ENCODE measurements at places on chromosomes 2 and 18.

DNA sequence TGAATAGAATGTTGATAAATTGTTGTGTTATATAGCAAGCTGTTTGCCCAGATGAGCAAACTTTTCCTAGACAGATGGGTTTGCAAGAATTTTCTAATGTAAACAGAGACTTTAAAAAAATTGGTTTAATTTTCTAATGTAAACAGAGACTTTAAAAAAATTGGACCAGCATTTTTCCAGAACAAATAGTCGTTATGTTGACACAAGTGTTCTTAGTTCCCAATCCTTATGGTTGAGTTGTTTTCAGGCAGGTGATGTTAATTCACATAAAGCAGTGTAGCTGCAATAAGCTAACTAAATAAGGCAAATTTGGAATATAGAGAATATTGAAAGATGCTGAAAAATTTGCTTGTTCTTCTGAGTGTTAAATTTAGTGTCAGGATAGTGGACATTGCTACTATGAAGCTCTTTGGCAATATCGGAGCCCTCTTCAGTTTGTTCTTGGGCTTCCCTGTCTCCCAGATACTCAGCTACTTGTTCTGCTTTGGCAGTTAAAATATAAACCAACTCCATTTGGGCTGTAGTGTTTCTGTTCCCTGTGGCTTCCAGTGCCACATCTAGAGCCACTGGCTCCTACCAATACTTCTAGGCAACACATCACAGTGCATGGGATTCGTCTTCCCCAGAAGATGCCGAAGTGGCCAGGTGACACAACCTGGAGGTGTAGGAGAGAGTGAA is 105.7 kb downstream of the DYNAP start:
- no peak for DNase-seq

DNA sequence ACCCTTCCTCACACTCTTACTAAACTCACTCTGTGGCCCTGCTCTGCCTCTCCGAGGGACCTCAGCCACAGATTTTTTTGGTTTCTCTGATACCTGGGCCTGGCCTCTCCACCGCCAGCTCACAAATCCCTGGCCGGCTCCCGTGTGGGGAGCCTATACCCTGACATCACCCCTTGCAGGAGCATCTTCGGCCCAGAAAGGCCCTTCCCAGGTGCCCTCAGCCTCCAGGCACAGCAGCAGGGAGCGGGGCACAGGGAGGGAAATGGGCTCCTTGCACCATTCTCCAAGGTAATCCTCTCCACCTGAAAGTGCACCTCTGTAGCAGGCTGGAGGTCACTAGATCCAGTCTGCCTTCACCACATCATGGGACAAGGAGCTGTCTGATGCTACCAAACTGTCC is 43.2 kb downstream of the CRACDL start:
- no peak for DNase-seq

- no peak for DNase-seq
These were observed 8.0 kb downstream of the TNS1 start for GRCh38 chr2:217994776-217995274.

GRCh38 chr2:224319750-224320149 is 82.2 kb downstream of the FAM124B start:
- DNase-seq, result no peak

- DNase-seq, result no peak
These were observed 177.0 kb downstream of the CTIF start for GRCh38 chr18:48715711-48716361.

DNA sequence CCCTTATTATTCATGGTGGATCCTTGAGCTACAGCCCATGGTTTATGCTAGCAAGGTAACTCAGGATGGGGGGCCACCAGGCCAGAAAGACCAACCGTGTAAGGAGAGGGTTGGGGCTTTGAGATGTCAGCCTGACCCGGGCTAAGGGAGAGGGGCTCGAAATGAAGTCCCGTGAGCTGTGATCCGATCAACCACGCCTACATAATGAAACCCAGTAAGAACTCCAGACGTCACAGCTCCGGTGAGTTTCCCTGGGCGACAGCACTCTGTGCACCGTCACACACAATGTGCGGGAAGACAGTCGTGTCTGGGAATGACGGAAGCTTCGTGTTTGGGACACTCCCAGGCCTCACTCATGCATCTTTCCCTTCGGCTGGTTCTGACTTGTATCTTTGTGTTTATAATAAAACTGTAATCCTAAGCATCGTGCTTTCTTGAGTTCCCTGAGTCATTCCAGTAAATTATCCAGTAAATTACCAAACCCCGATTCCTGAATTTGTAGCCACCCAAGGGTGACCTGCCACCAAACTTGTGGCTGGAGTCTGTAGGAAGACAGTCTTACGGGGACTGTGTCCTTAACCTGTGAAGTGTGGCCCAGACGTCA is 44.2 kb downstream of the CYP27C1 start:
- DNase-seq, result no peak

- DNase-seq, result no peak
These were observed 37.4 kb upstream of the NOL4 start for GRCh38 chr18:34261865-34262780.

- peak; percentile 42 for DNase-seq
These were observed 848 bp downstream of the TMSB10 start for GRCh38 chr2:84906108-84906899.

GRCh38 chr2:8154936-8155335 is 526.9 kb upstream of the ID2 start:
- no peak for DNase-seq

DNA sequence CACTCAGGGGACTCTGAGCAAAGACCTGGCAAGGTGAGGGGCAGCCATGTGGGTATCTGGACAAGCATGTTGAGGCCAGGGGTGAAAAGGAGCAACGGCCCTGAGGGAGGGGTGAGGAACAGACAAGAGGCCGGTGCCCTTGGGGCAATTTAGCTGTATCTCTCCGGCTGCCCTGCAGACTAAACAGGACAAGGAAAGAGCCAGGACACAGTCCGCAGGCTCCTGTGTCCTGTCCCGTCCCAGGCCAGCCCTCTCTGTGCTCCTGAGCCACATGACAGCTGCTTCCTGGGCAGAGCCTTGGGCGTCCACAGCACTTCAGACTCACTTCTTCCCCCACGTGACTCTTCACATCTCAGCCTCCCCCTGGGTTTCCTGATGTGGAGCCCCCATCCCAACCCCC is 206.1 kb downstream of the KLHL29 start:
- no peak for DNase-seq

GRCh38 chr2:237873897-237874551 is 14.6 kb downstream of the RAMP1 start:
- DNase-seq, result no peak

GRCh38 chr2:98881153-98881650 is 54.8 kb downstream of the CRACDL start:
- DNase-seq, result no peak

- no peak for DNase-seq
These were observed 143.0 kb downstream of the ARL6IP6 start for GRCh38 chr2:152861349-152861942.

DNA sequence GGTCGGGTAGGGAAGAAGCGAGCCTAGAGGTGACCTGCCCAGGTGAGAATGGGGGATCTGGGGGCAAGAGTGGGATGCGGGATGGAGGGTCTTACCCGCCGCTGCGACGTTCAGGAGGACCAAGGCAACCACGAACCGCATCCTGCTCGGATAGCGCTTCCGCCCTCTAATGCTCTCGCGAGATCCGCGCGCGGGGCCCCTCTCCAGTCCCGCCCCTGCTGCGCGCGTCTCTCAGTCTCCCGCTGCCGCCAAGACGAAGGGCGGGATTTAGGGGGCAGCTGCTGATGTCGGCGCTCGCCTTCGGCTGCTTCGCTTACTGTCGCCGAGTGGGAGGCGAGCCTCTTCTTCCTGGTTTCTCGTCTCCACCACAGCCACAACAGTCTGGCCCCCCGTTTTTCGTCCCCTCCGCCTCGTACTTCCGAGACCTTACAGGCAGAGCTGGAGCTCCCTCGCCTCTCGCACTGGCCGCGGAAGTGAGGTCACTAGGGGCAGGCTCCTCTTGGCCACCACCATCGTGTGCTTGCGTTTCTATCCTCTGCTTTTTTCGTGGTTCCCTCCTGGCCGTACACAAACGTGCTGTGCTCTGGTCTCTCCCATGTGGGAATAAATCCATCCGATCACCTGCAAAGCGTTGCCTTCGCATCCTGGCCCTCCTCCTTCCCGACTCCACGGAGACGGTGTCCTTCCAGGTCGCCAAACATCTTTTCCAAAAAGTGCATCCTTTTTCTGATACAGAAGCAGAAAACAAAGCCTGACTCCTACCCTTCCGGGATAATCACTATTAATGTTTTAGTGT is at the start of gene TGOLN2:
Gene TGOLN2 (minus strand): TSS at position 168 of the 796 bp plus-strand sequence. CDS start 27 bp downstream, at position 141.
- DNase-seq, result peak; percentile 89

DNA sequence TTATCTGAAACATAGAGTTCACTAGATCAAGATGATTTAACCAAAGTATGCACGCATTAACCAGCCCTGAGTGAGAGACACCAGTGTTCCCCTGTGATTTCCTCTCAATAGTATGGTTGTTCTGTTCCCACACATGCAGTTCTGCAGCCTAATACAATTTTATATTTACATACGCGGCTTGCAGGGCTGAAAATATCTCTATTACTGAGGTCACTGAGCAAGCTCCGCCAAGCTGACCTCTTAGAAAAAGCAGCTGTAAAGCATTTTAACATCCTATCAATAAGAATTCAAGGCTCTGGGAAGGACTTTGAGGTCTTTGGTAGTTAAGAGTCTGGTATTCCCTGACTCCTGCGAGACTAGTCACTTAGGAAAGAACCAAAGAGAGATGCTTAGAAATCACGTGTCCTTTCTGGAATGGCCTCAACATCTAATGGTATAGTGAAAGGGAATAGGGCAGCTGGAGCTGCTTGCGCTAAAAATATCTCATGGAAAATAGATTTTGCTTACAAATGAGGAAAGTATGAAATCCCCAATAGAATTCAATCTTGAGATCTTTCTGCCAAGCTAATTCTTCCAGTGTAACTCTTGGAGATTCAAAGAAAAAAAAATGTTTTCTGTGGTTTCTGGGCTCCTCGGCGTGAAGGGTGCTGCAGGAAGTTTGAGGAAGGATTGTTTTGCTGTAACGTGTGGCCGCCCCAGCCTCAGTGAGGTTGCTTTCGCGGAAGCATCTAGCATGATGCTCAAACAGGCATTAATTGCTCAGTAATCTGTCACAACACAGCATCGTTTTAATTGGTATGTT is 59.2 kb downstream of the DOCK10 start:
- DNase-seq, result no peak

DNA sequence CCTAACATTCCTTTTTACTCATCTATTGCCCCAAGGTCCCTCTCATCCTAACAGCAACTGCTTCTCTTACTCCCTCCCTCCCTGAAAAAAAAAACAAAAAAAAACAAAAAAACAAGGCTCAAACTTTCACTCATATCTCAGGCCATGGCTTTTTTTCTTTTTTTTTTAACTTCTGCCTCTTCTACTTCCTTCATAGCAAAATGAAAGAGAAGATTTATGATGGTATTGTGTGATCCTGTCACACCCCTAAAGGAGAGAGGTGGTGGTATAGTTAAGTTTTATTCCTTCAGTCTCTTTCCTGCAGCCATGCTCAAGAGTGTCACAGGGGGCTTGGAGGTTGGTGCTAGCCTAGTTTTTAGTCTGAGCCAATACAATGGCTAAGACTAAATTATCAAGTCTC is 21.5 kb upstream of the EPC2 start:
- DNase-seq, result no peak

DNA sequence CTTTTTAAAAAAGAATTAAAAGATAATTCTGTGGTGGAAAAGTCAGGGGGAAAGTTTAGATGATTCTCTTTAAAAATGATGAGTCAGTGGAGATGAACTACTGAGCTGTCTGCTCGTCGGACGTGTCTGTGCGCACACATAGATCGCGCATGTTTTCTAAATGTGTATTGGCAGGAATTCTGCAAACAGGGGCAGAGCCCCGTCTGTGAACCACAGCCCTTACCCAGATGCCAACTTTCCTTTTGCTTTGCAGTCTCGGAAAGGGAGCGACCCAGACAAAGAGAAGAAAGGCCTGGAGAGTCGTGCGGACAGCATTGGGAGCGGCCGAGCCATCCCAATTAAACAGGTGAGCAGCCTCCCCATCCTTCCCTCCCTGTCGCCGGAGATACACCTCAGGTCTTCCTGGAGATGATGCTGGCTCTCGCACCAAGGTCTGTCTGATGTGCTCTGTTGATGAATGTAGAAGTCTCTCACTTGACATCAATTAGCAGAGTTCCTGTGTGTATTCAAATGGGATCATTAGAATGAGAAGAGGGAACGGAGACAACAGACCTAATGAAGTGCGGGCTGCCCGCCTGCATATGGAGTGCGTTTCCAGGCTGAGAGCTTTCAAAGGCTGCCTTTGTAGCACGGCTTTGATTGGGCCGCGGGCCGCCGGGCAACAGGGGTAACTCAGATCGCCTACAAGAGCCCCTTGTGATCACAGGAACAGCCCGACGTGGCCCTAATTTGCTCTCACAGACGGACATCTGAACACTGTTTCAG is 313.3 kb downstream of the AGAP1 start:
- DNase-seq, result no peak

GRCh38 chr2:16293398-16293797 is 353.0 kb downstream of the MYCN start:
- no peak for DNase-seq

DNA sequence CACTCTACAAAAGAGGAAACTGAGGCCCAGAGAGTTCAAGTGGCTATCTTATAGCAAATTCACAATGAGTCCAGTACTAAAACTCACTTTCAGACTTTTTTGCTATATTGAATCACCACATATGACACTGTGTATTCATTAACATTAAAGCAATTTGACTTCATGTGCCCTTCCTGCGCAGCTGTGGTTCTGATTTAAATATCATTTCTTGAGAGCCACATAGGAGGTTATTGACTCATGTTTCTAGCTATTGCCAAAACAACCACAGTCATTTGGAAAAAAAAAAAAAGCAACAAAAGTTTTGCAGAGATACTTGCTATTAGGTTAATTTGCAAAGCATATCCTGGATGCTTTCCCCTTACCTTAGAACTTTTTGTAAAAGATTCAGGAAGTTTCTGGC is 341.2 kb downstream of the PIK3C3 start:
- no peak for DNase-seq

DNA sequence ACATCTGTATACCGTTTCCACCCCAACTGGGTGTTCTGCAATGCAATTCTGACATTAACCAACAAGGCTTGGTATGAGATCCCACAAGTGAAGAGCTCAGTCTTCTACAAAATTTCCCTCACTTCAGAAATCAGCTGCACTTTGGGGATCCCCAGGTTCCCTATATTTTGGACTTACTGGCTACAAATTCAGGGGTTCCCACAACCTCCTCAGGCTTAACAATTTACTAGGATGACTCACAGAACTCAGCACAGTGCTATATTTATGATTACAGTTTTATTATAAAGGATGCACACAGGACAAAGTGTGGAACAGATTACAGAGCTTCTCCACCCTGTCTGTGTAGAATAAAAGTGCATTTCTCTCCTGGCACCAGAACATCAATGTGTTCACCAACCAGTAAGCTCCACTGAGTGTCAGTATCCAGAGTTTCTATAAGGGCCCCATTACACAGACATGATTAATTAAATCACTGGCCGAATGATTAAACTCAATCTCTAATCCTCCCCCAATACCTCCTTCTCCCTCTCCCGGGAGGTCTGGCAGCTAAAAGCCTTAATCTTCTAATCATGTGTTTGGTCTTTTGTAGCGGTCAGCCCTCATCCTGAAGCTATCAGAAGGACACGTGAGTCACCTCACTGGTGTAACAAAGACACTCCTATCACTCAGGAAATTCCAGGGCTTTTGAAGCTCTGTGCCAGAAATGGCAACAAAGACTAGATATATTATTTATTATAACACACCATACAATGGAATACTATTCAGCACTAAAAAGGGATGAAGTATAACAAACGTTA is 84.6 kb downstream of the SLC66A3 start:
- no peak for DNase-seq

- DNase-seq, result no peak
These were observed 59.1 kb downstream of the TNS1 start for GRCh38 chr2:217943446-217944321.
